Stimulated activated CD8-positive, alpha-beta memory T cell treated with anti-CD3 and anti-CD28 coated beads, Interleukin-7, amount 100 ng/mL, for 24 hours (primary cell): ENCODE measurements at places on chromosomes 7 and 10.

GRCh38 chr7:82200601-82201000, 243.0 kb downstream of the CACNA2D1 start:
- no peak for DNase-seq

- no peak for DNase-seq
Measured at GRCh38 chr7:156625580-156625979, 15.0 kb upstream of the RNF32 start.

GRCh38 chr7:127338122-127338521, 54.4 kb downstream of the ZNF800 start:
- DNase-seq = no peak

- no peak for DNase-seq
Measured at GRCh38 chr10:132856869-132857524, 71.0 kb upstream of the NKX6-2 start.

DNA sequence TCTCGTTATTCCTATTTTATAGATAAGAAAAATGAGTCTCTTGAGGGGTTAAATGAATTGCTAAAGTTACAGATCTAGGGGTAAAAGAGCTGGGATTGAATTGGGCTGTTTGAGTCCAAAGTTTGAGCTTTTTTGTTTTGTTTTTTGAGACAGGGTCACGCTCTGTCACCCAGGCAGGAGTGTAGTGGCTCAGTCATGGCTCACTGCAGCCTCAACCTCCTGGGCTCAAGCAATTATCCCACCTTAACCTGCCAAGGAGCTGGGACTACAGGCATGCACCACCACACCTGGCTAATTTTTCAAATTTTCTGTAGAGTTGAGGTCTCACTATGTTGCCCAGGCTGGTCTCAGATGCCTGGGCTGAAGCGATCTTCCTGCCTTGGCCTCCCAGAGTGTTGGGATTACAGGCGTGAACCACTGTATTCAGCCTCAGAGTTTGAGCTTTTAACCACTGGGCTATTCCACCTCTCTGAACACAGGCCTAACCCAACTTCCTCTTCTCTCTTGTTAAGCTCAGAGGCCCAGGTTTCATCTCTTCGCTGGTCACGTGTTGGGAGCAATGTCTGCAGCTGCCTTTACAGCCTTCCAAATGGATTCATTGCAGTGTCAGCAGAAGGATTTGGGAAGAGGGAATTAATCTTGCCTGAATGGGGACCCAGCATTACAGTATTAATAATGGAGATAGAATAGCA, 8.0 kb downstream of the SUFU start:
- DNase-seq = no peak

DNA sequence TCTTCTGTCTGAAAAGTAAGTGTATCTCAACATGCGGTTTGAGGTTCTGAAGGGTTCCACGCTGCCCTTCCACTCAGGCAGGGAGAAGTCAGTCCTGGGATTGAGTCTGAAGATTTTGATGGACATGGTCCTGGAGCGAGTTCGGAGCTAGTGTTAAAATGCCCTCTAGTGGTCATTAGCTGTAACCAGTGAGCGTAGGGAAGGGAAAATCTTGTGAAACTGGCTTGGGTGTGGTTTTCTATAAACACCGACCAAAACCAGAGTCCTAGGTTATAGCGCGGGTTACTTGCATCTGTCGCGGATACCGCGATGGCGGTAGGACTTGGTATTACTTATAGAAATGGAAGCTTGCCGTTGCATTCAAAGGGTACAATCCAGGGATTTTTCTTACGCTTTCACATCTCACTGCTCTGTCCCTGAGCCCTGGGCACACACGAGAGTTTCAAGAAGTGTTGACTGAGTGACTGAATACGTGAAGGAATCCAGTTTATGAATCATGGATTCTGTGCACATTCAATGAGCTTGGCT, 348.2 kb upstream of the C7orf33 start:
- DNase-seq = no peak

DNA sequence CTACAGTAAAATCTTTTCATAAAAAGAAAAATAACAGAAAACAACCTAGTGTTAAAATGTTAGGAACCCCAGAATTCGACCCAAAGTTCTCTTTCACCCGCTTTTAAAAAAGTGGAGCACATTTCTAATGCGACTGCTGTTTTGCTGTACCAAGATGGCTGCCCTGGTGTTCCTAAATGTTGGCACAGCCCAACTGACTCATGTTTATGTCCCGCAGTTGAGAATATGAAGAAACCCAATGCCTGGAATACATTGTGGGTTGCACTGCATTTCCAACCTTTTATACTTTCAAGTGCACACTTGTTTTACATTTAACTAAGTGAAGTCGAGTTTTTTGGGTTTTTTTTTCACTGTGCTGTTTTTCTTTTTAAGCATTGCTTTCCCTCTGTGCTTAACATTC, 944 bp downstream of the STEAP1B start:
- DNase-seq = no peak

DNA sequence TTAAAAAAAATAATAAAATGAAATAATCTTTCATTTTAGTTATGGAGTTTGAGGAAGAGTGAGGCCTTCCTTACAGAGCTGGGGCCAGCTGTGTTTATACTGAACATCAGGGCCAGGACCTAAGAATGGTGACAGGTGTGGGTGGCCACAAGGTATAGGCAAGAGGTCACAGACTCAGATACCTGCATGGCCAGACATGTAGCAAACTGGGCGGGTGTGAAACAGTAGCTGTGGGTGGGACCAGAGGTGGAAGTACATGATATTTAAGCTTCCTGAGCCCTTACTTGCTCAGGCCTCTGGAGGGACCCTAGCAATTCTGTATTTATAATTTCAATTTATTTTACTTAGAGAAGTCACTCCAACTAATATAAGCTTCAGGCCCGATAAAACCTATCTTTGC, 27.7 kb upstream of the CAMK1D start:
- no peak for DNase-seq

DNA sequence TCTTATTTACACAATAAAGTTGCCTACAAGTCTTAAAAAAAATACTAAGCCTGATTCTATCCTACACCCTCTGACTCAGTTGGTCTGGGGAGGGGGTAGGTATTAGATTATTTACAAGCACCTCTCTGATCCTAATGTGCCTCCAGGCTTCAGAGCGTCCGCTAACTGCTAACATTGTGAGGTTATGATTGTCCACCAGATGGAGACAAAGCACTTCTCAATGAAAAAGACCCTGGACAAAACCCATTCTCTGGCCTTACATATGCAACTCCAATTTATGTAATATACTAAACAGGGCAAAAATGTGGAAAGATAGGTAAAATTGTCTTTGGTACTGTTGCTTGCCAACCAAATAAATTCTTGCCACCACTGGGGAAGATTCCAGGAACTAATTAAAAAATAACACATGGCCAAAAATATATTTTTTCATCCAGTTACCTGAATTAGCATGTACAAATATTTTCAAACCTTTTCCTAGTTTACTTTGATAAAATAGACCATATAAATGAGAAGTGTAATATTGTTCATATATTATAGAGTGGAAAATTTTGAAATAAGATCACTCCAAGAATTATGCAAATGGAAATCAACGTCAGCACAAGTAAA, 92.4 kb downstream of the KIF20B start:
- no peak for DNase-seq
